ENCODE measurements at places on chromosomes 7 and 10.

DNA sequence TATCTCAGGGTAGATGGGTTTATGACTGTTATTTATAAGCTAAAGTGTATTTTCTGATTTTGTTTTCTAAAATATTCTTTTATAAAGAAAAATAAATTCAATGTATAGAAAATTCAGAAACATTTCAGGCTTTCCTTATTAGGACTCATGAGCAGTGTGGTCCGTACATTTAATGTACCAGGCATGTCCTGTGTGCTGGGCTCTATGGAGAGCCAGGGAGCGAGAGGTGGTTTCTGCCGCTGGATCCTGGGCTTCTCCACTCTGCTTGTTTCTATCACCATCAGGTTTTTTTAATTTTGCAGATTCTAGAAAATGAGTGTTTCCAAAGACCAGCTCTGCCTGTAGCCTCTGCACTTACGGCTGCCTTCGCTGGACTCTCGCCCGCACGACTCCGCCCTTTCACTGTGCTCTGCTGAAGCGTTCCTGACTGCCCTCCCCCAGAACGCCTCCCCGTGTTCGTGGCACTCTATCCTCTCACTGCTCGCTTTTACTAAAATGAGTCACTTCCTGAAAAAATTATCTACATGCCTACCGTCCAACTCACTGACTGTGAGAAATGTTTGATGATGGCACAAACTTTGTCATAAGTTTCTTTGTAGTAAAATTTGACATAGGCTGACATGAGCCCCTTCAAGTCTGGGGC lies 188.5 kb downstream of the ZMYND11 start:
- peak; percentile 92 for DNase-seq

GRCh38 chr10:43308515-43308914 lies 41.6 kb upstream of the RASGEF1A start:
- no peak for DNase-seq

DNA sequence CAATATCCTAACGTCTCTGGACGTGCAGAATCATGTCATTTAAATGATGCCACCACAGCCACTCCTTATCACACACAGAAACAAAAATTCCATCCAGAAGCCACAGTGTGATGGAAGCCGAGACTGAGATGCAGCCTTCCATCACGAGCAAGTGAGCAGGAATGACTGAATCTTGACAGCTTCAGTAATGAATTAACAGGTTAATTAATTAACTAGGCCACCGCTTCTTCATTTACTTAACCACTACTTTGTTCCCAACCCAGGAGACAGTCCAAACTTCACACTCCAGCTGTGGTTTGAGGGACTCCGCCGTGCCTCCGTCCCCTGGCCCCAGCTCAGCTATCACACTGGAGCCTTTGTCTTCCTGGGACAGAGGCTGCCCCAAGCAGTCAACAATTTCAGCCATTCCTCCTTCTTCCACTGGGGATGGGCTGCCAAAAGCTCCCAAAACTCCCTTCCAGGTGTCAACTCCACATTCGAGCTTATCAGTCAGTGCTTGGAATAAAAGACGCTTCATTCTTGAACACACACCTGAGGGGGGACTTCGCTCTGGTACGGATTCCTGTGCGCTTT lies 65.9 kb downstream of the FGFR2 start:
- DNase-seq, result no peak

DNA sequence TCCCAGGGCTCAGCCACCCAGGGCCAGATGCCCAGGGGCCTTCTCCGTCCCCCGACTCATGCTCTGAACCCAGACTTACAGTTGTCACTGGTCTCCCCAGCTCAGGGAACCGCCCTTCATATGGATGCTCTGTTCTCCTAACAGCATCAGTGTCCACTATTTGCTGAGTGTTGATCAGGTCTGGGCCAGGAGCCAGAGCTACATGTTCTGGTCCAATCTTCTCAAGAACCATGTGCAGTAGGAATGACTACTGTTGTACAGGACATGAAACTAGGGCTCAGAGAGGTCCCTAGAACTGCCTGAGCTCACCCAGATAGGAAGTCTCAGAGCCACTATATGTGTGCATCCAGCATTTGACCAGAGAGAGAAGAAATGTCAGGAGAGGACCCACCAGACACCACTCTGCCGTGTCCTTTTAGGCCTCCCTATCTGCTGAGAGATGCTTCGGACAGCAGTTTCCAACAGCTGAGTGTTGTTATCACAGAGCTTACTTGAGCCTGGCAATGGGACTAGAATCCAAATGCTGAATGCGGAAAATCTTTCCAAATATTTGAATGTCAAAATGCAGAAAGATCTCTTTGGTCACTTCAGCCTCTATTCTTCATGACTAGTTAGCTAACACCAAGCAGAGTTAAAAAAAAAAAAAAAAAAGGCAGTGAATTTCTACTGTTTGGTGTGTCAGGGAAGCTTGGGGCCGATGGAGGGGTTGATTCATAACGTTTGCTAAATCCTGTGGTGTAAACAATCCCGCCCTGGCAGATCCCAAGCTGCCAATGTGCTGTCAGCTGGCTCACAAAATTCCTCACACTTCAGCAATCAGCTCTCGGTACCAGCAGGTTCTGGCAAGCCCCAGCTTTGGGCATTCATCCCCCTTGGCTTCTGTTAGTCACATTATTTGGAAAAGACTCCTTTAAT lies 246.1 kb downstream of the TNS3 start:
- DNase-seq, result no peak

DNA sequence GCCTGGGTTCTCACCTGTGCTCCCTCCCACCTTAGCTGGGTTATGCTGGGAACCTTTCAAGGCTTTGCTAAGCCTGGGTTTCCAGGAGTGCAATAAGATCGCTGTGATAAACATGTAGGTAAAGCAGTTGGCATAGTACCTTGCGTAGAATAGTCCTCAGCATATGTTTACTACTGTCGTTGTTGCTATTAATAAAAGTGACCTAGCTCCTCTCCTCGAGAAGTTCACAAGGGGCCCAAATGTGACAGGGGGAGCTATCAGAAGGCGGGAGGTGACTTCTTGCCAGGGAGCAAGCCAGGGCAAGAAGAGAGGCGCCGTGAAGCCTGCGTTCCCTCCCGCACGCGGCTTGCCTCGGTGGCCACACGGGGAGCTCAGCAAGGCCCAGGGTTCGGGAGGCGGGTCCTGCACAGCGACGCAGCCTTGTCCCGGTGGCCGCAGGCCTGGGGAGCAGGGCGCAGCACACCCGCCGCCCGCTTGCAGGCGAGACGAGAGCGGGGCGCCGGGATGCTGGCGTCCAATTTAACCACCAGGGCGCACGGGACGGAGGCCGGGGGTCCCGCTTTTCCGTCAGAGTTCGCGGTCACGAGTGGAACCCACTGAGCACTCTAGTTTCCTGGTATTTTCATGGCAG lies 106.2 kb downstream of the SNX10 start:
- no peak for DNase-seq

DNA sequence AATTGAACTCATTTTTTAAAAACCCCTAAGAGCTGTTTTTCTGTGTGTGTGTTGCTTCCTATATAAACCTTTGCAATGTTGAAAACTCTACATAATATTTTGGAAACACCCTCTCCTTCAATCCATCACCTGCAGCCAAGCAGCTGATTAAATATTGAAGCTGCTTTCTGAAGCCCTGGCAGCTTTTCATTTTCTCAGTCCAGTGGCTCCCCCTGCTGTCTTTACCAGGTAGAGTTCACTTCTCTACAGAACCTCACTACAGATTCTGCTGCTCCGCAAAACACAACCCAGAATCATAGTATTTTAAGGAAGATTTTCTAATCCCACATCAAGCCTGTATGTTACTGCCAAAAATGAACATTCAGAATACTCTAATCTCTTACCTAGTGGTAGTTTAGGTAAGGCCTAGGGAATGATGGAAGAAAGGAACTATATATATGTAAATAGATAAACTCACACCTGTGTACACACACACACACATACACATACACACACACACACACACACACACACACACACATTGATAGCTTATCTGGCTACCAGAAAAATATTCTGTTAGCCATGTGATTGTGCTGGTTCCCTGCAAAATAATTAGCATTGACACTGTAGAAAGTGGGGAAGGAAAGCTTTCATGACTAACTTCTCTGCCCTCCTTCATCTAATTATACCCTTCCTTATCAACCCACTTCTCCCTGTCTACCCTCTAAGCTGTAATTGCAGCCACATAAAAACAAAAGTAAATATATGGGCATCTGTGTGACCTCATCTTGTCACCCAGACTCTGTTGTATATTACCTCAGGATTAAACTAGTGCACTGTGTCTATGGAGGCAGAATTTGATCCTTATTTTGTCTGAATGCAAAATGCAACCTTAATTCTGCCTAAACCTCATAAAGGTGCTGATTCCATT lies 229.5 kb upstream of the FZD1 start:
- DNase-seq, result no peak

All from T-helper 2 cell (primary cell).